ENCODE measurements at places on chromosomes 11 and 22.
A peak's percentile ranks its signal among the peaks of the same experiment; 100 is the strongest.

GRCh38 chr22:49717322-49717919 is 110.3 kb downstream of the BRD1 start:
- no peak for DNase-seq

GRCh38 chr11:134818516-134818915 is 406.5 kb upstream of the B3GAT1 start:
- no peak for DNase-seq

DNA sequence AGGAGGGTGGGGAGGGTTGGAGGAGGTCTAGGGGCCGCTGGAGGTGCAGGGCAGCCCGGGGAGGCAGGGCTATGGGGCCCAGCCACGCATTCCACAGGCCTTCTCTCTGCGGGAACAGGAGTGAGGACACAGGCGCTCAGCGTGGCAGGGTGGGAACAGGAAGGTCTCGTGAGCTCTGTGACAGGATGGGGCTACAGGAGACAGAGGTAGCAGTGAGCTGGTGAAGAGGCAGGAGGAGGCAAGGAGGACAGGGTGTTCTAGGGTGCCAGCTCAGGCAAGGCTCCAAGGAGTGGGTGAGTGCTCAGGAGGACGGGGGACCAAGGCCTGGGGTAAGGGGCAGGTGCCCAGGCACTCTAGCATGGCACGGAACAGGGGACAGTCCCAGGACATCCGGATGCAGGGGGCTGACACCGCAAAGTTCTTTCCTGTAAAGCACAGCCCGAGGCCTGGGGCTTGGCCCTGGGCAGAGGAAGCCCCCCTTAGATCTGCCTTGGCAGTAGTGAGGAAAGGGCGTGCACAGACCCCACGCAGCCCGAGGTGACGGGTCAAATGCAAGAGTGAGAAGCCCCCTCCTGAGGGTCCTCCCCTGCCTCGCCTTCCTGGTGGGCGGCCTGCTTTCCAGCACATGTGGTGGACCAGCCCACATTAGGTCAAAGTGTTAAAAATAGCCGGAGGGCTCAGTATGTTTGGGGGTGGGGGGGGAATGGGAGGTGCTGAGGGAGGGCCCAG is 4.7 kb upstream of the NEAT1 start:
- no peak for DNase-seq

DNA sequence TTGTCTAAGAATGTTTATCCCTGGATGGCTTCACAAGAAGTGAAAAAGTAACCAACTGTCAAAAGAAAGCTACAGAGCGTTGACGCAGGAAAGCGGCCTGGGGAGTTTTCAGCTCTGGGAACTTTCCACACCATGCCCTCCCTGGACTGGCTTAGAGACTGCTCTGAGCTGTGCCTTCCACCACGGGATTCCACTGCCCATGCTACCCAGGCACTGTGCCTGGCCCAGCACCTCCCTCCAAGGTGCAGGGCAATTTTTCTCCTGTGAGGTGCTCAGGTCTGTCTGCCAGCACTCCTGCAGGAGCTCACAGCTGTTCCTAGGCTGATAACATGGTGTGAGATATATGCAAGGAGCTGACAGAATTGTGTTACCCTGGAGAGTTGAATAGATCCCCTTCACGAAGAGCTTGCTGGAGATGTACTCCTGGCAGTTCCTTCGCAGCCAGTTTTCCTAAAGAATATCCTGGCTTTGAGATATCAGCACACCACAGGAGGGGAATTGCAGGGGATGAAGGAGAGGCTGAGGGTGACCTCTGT is 258.3 kb upstream of the B3GAT1 start:
- no peak for DNase-seq

DNA sequence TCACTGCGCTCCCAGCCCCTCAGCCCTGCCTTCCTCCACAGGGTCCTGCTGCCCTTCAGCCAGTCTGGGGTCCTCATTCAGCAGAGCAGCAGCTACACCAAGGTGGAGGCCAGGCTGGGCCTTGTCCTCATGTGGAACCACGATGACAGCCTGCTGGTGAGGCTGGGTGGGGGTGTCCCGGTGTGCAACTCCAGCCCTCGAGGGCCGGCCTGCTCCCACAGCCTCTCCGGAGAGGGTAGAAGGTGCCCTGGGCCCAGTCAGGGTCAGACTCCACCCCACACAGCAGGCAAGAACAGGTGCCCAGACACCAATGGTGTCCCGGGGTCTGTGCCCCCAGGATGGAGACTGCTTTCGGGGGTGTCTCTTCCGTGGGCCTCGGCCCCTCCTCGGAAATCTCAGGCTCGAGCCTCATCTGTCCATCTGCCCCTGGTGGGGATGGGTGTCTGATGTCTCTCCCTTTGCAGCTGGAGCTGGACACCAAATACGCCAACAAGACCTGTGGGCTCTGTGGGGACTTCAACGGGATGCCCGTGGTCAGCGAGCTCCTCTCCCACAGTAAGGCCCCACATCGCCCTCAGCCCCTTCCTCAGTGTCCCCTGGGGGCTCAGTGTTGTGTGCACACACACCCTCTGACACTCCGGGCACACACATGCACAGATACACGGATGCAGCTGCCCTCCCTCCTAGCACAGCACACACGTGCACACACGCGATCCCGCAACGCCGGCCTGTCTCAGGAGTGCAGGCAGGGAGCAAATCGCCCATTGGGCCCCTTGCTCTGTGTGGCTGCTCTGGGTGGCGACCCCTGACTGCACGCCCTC is 4.9 kb downstream of the MUC5AC start:
- DNase-seq, result no peak

DNA sequence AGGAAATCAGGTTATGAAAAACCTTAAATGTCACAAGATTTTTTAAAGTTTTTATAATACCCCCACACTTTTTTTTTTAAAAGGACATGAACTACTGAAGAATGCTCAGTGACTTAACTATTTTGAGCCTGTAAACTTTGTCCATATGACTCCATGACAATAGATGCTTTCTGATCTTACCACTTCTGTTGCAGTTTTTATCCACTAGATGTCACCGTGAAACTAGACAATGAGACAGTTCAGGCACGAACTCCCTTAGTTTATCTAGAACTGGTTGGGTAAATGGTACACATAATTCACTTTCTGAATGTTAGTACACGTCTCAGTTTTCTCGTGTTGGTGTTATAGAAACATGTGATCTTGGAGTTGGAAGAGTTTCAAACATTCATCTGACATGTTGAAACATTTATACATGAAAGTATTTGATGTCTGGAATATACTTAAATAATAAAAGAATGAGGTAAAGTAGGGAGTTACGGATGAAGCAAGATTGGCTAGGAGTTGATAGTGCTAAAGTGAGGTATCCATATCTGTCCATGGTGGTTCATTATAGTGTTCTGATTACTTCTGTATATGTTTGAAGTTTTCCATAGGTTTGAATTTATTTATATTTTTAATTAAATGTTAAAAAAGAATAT is 8.1 kb downstream of the CCDC15 start:
- peak; percentile 19 for DNase-seq

GRCh38 chr11:131917634-131918384 is 547.4 kb downstream of the NTM start:
- DNase-seq, result no peak

DNA sequence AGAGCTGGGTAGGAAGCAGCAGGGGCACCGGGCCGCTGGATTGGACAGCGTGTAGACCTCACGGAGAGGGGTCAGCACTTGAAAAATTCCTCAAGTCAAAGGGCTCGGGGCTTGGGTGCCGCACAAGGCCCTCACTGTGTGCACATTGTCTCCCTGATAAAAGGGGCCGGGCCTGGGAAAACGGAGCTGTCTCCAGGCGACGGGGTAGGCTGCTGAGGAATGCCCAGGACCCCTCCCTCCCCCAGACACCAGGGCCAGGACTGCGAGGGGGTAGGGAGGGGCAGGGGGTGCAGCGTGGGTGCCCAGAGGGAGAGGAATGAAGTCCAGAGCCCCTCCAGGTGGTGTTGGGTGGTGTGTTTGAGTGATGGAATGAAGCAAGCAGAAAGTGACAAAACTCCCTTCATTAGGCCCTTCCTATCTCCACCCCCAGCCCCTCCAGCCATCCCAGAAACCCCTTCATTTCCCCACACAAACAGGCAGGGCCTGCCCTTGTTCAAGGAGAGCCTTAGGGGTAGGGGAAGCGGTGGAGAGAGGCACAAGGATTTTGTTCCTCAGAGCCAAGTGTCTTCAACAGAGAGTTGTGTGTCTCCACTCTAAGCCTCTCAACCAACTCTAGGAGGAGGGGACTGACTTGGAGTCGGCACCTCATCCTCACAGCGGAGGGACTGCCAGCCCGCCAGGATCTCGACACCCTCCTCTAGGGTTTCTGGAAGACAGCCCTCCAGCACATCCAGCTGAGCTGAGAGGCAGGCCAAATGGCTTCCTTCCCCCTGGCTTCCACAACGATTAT is 63.9 kb downstream of the SYN3 start:
- no peak for DNase-seq

DNA sequence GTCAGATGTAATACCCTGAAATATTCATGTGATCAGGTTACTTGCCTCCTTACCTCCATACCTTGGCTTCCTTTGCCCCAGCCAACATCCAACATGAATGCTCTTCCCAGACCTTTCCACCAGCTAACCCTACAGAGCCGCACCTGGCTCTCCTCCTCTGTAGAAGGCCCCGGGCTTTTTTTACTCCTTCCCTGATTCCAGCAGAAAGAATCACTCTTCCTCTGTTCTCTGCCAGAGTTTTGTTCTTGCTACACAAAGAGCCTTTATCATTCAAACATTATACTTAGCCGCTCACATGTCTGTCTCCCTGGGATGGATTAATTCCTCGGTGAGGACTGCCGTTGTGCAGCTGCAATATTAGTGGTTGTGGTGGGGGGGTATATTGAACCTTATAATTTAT is 116.8 kb upstream of the GRAMD1B start:
- no peak for DNase-seq

DNA sequence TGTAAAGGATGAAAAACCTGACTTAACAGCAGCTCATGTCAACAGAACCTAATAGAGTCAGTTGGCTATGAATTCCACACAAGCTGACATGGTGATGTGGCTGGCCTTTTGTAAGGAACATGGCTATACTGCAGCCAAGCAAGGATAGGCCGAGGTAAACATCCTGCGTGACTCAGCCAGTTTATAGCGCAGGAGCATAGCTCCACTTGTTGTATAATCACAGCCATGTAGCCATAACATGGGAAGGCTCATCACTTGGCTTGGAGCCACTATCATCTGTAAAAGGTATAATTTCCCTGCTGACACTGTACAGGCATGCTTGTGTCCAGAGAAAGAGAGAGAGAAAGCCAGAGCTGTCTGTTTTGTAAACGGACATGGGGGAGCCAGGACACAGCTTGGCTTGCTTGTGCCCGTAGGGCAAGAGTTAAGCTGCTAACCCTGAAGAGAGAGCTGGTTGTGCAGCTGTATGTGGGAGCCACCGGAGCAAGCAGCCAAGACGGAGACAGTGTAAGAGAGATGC is 104.4 kb upstream of the PLET1 start:
- no peak for DNase-seq
